ENCODE measurements at places on chromosomes 3 and 15. TPM values are rescaled to one million over a fixed set of nuclear protein-coding genes. Genes with fewer than 3 reads are reported as not detected.

GRCh38 chr15:86653344-86654197, 573.9 kb downstream of the AGBL1 start:
- DNase-seq, result no peak

- DNase-seq, result no peak
These were observed 3.2 kb upstream of the RIOX2 start for GRCh38 chr3:97975466-97975865.

DNA sequence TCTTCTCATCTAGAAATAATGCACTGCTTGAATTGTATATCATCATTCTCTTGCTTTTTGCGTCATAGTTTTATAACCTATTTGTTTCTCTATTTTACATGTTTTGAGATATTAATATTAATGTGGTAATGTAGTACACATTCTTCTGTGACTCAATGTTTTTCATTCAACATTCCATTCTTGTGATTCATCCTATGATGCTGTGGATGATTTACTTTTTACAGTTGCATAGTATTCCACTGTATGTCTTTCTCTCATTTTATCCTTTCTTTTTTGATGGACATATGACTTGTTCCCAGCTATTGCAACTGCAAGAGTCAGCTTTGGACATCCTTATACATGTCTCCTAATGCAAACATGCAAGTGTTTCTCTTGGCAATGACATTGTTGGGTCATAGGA, 20.6 kb upstream of the VEPH1 start:
- no peak for DNase-seq

DNA sequence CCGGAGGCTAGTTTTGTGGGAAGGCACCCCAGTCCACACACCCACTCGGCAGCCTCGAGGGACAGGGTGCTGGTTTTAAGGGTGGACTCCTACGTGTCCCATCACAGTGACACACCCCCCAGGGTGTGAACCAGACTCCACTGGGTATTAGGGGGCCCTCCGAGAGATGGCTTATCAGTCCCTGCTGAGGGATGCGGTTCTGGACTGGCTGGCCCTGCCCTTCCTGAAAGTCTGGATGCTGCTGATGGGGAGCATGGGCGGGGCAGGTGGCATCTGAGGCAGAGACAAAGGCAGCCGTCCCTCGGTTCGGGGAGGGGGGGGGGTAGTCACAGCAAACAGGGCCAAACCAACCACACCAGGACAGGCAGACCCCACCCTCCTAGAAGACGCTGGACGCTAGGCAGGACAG, 939 bp upstream of the ULK3 start:
- DNase-seq, result no peak

ACKR2 gene
- 2.0 TPM for polyA plus RNA-seq

Measured in renal cortex interstitium (tissue), 15 donors.